ENCODE measurements at places on chromosomes 2 and 18.

- peak; percentile 46 for DNase-seq
These were observed 11.5 kb upstream of the EIF2AK3 start for GRCh38 chr2:88638743-88639142.

- DNase-seq = no peak
These were observed 209.1 kb downstream of the TFCP2L1 start for GRCh38 chr2:121075641-121076497.

DNA sequence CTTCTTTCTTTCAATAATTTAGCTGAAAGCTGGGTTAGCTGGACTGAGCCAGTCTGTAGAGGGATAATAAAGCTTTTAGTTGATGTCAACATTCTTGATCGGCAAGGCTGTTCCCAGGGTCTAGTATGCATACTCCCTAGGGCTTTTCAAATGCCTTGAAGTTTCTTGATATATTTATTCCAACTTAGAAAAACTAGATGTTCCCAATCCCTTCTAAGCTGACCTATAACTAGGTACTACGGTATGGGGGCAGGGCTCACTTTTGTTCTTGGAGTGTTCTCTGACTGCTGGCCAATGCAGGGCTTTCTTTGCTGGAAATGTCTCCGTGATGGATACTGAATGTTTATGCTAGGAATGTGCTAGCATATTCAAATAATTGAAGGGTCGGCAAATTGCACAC, 258.6 kb upstream of the TANK start:
- DNase-seq = no peak

DNA sequence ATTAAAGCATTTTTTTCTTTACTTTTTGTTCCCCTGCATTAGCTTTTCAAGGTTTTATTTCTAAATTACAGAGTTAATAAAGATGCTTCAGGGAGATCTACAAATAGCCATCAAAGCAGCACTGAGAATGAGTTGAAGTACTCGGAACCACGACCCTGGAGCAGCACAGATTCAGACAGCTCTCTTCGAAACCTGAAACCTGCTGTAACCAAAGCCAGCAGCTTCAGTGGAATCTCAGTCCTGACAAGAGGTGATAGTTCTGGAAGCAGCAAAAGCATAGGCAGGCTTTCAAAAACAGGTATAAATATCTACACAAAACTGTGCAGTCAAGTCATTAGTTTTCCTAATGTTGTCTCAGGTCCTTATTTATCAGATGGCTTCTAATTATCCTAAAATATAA, 102.8 kb upstream of the UBXN4 start:
- no peak for DNase-seq

DNA sequence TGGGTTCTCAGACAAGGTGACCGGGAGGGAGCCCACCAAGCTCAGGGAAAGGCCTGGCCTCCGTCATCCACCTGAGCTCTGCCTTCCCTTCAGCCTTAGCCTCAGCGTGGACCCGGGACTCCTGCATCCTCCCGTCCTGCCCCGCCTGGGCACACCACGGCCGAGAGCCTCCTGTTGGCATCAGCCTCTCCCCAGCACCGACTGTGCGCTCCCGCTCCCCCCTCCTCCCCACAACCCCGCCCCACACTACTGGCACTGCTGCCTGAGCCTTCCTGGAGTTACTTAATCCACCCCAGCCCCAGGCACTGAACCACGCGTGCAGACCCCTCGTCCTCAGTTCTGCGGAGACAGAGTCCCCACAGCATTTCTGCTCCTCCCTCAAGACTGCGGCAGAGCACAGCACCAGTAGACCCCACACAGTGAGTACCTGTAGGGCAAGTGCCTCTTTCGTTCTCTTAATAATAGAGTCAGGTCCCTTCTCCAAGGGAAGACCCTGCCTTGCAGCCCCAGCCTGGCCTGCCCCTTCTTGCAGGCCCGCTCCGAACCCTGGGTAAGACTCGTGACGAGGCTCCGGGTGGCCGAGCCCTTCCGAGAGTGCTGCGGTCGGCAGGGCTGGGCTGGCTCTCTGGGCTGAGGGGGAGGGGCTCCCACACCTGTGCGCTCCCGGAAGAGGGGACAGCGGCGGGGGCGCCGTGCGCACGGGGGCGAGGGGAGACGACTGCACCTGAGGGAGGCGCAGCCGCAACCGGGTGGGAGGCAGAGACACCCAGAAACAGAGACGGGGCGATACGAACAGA, at the start of gene AMER3:
Gene AMER3, plus strand, starts transcription at position 285 of the 797 bp plus-strand sequence. CDS start 6,533 bp downstream, outside the sequence.
- DNase-seq = no peak

DNA sequence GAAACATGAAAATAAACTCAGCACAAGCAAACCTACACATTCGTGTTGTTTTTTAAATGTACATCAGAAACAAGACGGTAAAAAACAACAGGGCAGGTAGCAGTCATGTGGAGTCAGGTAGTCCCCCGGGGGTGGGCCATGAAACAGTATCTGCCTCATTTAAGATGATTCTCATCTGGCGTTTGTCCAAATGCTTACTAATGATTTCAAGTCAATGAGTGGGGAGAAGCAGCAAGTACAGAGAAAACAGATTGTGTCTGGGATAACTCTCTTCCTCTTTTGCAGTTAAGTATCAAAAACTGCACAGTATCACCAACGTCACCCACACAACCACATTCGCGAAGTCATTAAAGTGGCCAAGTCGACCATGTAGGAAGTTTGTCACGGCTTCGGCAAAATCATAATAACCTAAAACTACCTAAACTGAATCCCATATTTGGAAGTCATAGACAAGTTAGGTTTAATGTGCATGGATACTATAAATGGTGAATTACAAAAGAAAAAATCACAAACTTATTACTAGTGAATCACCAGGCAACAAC, 1.3 kb downstream of the LAPTM4A start:
- DNase-seq = peak; percentile 56

GRCh38 chr18:79679552-79680099, at the start of gene CTDP1:
Gene CTDP1, plus strand, starts transcription at chr18:79679803. Its CDS starts 145 bp downstream, at chr18:79679948.
- peak; percentile 90 for DNase-seq

DNA sequence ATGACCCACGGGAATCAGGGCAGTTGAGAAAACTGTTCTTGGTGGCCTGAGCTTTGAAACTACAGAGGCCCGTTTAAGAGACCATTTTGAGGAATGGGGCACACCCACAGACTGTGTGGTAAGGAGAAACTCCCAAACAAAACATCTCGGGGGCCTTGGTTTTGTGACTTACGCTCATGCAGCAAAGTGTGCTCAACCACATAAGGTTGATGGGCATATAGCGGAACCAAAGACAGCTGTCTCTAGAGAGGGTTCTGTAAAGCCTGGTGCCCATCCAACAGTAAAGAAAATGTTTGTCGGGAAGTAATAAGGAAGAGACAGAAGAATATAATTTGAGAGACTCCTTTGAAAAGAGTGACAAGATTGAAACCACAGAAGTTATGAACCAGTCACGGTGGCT, 5.4 kb downstream of the MRO start:
- no peak for DNase-seq

DNA sequence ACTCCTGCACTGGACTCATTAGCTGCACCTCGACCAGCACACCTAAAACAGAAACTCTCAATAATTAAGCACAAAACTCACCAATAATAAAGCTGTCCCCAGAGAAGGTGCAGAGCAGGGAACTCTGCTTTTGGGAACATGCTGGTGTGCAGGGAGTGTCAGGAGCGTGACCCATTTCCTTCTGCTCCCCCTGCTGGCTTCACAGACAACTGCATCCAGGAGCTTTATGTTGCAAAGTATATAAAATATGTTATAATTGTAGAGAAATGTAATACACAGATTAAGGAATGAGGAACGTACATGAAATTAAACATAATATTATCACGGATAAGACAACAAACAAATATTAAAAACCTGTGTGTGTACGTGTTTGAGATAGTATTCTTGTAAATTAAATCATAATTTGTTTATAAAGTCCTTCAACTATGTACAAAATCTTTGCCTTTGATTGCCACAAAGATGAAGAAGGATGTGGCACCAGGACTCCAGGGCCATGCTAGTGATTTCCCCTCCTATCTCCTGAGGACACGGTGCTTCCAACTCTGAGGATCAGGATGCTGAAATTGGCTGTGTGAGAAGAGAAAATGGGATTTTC, 68.6 kb upstream of the MAL start:
- DNase-seq = peak; percentile 37

DNA sequence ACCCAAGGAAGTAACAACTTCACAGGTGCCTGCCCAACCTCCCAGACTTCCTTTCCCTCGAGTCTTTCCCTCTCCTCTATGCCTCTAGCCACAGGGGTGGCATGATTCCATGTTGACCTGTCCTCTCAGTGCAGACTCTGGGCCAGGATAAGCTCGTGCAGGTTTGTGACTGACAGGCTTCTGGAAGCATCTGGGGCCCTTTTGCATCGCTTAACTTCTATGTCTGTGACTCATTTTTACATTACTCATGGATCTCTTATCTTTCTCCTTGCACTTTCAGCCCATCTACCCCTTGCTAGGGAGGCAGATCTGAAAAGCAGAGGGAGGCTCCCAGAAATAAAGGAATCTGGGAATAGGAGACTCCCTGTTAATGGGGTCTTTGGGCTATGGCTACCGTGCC, 98.5 kb upstream of the RIOK3 start:
- DNase-seq = no peak
